CD4-positive, alpha-beta T cell (primary cell): ENCODE measurements at places on chromosomes 3 and 15.

DNA sequence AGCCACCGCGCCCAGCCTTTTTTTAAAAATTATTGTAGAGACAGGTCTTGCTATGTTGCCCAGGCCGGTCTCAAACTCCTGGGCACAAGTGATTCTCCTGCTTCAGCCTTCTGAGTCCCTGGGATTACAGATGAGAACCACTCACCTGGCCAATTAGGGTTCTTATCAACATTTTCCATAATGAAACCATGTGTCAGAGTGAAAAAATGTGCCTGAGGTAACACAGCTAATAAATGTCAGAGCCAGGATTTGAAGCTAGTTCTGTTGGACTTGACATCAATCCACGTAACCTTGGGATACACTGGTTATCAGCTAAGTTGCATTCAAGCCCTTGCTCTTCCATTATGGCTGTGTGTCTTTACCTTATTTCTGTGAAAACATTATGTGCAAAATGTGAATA lies 29.1 kb downstream of the CHST14 start:
- DNase-seq: no peak

GRCh38 chr3:38990621-38991020 lies 61.1 kb downstream of the SCN11A start:
- no peak for DNase-seq

DNA sequence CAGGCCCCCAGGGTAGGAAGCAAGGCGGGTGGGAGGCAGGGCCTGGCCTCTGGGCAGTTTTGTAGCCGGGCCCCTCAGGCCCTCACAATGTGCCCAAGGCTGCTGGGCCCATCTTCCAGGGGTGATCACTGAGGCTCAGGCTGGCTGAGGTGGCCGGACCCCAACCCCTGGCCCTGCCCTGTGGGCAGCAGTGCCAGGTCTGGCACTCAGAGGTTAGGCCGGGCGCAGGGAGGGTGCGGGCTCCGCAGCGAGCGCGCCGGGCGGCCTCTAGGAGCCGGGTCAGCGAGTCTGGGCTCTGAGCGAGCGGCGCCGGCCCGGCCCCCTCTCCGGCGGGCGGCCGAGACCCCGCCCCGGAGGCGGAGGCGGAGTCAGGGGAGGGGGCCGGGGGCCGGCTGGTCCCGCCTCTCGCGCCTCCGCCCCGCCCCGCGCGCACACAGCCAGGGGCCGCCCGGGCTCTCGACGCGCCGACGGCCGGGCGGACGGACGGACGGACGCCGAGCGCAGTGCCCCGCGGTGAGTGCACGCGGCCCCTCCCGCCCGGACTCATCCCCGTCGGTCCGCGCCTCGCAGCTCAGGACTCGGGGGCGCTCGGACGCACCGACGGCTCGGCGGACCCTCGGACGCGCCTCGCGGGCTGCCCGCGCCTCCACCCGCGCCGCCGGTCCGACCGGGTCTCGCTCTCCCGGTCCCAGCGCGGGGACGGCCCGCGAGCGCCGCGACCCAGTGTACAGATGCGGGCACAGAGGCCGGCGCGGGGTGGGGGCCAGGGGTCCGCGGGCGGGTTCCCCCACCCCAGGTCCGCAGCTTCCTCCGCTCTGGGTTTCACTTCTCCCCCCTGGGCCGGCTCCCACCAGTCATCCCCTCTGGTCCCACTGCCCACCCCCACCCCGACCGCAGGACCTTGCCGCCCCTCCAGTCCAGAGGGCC lies at the start of gene FBLN2:
FBLN2 (plus strand) TSS at position 430 of the 927 bp plus-strand sequence. CDS start 21,231 bp downstream, outside the sequence.
- DNase-seq: no peak

- peak; percentile 44 for DNase-seq
These were observed 393.9 kb upstream of the CFAP20DC start for GRCh38 chr3:59443618-59444293.

DNA sequence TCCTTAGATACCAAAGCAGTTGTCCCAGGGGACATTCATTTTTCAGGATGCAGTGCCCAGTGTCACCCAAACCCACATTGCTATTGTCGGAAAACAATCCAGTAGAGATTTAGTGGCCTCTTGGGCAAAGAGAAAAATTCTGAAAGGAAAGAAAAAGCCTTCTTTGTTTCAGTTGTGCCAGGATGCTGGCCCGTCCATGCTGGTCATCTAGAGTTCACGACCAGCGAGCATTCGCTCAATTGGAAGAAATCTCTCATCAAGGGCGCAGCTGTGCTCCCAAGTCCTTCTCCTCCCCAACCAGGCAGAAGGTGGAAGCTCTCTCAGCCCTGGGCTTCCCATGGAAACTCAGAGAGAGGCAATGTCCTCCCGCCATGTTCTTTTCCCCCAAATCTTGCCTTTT lies 123.7 kb downstream of the MTHFS start:
- no peak for DNase-seq

DNA sequence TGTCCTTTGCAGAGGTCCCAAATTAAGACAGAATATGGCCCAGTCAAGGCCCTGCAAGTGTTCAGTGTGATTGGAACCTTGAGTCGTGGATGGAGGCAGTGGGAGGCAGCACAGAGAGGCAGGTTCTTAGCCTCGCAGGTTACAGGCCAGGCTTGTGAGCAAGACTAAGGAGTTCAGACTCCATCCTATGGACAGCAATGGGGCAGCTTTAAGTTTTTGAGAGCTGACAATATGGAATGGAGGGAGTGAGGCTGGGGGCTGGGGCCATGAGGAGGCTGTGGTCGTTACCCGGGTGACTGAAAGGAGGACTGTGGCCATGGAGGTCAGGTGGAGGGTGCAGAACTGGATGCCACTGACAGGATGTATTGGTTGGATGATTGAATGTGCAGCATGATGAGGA lies 74.1 kb upstream of the PRR23C start:
- DNase-seq: no peak

DNA sequence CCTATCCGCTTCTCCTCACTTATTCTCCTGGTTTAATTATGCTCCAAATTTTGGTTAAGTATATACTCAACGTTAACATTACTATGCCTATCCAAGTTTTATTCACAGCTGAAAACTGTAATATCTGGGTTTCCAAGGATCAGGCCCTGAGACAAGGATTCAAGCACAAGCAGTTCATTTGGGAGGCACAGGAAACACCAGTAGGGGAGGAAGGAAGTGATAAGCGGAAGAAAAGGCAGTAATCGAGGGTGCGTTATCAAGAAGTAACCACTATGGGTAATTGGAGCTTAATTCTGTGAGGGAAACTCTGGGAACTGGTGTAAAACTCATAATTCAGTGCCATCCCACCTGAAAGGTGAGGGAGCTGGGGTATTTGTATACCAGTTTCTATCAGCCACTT lies 120.3 kb downstream of the KCNAB1 start:
- no peak for DNase-seq

- DNase-seq: peak; percentile 13
These were observed 722 bp upstream of the POGLUT1 start for GRCh38 chr3:119468041-119468440.

DNA sequence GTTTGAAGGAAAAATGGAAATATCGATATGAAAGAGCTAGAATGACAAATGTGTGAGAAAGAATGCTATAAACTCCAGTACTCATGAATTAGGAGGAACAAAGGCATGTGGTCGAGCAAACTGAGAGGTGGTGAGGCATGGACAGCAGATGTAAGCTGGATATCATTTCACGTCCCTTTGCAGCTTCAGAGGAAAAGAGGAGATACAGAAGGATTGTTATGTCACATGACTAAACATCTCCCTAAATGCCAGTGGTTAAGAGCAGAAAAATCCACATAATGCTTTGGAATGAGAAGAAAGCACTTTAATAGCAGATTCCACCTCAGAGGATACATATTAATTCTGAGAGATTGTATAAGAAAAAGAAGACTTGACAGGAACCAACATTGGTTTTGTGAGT lies 248.7 kb downstream of the ZIC4 start:
- DNase-seq: no peak

DNA sequence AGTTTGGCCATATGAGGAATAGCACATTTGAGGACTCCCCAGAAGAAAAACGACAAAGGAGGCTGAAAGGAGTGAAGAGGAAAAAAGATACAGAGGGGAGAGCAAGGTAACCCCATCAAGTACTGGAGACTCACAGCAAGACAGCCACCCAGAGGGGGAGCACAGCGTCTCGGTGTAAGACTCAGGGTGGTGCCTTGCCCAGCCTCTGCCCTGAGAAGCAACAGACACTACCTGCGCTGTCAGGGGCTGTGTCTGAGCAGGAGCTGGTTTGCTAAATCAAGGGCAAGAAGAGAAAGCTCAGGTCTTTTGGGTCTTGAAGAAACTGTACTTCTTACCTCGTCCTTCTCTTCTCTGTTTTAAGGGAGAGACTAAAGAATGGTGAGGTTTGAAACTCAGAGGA lies 27.9 kb downstream of the FBXO45 start:
- DNase-seq: no peak

GRCh38 chr3:127574880-127575878 lies 15.4 kb downstream of the TPRA1 start:
- DNase-seq: peak; percentile 92

GRCh38 chr3:196284396-196284795 lies 3.1 kb downstream of the PCYT1A start:
- DNase-seq: no peak

- no peak for DNase-seq
These were observed 10.4 kb upstream of the PLAAT1 start for GRCh38 chr3:193230610-193231009.

- DNase-seq: no peak
These were observed 2.2 kb upstream of the ISLR2 start for GRCh38 chr15:74127954-74128784.

GRCh38 chr3:9912294-9912935 lies 4.5 kb upstream of the IL17RC start:
- no peak for DNase-seq

DNA sequence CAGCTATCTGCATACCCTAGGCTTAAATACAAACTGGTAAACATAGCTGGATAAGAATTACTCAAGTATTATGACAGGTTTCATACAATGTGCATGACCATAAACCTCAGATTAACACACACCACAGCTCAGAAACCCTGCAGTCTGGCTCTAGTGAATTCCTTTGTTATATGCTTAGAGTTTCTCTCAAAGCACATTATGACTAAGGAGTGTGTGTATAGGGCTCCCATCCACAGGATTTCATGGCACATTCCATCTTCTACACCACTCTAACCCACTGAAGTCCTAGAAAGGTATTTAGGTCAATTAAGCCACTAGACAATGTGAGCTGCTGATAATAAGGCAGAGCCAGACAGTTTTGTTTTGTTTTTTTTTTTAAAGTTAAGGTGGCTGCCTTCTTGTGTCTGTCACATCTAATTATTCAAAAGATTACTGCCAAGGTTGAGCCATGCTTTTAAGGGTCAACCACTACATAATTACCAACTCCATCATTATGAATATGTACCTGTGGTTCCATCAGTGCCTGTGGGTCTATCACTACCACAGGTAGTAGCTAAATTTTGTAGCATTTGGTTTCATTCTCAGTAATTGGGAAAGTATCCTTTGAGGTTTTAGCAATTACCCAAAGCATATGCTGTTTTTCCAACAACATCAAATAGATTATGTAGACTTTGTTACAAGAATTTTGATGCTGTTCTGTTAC lies 107.0 kb downstream of the ALCAM start:
- DNase-seq: no peak

- no peak for DNase-seq
These were observed 42.9 kb downstream of the CFAP20DC start for GRCh38 chr3:59006634-59007517.

GRCh38 chr3:170258105-170258487 lies 35.9 kb downstream of the PRKCI start:
- no peak for DNase-seq
